Activated CD4-positive, alpha-beta T cell treated with anti-CD3 and anti-CD28 coated beads, Interleukin-2, amount 50 U/mL, for 1 hour (primary cell): ENCODE measurements at places on chromosomes 16 and 17.
A peak's percentile ranks its signal among the peaks of the same experiment; 100 is the strongest.

DNA sequence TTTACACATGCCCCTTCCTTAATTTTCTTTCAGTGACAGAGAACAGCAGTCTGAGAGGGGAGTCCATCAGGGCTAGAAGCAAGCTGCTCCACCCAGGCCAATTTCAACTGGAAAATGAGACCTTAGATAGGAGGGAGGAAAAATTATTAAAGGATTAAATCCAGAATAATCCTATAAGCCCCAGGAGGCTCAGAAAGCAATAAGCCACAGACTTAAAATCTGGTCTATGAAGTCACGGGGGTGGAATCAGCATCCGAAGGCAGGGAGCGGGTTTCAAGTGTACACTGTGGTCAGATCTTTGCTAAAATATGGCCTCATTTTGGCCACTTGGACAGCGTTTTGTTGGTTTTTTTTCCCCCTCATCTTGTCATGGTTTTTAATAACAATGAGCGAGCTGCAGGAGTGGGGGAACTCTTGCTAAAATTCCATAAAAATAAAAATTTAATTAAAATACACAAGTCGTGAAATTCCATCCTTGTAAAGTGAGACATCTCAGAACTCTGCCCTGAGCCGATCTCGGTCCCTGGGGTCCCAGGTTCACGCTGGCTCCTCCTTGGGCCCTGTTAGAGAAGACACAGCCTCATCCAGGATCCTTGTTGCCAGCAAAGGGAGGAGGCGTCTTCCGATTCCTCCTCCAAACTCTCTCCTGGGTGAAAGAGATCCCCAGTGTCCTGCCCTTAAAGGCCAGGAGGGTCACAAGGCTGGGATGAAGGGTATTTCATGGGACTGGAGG, 51.6 kb upstream of the ETV4 start:
- no peak for DNase-seq

- peak; percentile 61 for DNase-seq
Measured at GRCh38 chr17:27879987-27880608, 13.1 kb downstream of the LYRM9 start.

- no peak for DNase-seq
Measured at GRCh38 chr16:73025151-73025855, 22.6 kb downstream of the ZFHX3 start.

DNA sequence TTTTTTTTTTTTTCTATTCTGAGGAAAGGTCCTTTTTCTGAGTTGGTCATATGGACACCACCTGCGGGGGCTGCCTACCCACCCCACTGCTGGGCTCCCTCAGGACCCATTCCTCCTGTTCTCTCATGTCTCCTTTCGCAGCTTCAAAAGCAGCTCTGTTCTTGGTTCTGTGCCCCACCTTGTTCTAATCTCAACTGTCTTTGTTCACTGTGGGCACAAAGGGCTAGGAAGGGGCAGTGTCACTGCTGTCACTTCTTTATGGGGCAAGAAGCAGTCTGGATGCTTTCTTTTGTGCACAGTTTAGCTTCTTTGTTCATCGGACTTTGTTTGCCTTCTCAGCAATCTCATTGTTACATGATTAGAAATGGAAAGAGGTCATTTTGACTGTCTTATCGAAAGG, 7.1 kb downstream of the GOSR2 start:
- DNase-seq, result no peak

DNA sequence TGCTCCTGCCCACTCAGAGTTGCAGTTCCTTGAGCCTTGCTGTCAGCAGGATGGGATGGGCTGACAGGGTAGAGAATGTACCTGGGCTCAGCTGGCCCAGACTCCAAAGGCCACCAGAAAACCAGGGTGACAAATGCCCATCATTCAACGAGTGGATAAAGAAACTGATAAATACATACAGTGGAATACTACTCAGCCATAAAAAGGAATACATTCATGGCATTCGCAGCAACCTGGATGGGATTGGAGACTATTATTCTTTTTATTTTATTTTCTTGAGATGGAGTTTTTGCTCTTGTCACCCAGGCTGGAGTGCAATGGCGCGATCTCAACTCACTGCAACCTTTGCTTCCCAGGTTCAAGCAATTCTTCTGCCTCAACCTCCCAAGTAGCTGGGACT, 19.9 kb downstream of the SGSM2 start:
- DNase-seq, result no peak

GRCh38 chr17:5511401-5512225, 25.2 kb downstream of the MIS12 start:
- no peak for DNase-seq

GRCh38 chr16:24986512-24987303, 28.5 kb downstream of the ARHGAP17 start:
- no peak for DNase-seq

DNA sequence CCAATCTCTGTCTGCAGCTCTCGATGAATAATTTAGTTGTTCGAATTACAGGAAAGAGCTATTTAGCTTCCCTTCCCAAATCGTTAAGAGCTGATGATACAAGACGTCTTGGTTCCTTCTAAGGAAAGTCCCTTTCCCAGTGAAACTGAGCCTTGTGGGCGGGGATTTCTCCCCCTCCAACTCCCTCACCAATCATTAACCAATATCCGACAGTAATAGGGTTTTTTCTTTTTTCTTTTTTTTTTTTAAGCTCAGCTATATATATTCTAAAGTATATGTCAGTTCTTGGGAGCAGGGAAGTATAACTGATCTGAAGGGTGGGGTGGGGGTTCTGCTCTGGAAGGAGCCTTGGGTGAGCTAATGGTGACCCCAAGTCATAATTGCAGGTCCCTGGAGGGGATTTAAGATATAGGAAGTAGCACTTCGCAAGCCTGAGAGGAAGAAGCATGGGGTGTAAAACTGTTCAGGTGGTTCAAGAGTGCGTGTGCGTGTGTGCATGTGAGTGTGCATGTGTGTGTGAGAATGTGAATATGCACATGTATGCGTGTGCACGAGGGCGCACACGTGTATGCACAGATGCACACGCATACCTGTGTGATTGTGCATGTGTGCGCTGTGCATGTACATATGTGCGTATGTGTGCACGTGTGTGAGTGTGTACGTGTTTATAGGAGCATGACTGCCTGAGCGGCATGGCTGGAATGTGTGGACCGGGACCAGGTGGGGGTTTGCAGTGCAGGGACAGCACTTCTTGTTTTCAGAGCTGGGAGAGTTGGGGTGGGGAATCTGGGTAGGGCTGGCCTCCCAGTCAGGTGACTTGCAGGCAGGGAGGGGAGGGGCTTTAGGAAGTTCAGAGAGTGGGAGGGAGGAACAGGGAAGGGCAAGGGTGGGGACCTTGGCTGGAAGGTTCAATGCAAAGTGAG, 42.7 kb downstream of the SOCS3 start:
- DNase-seq, result no peak

- DNase-seq, result no peak
Measured at GRCh38 chr17:77507111-77507885, 366.5 kb downstream of the SEC14L1 start.

DNA sequence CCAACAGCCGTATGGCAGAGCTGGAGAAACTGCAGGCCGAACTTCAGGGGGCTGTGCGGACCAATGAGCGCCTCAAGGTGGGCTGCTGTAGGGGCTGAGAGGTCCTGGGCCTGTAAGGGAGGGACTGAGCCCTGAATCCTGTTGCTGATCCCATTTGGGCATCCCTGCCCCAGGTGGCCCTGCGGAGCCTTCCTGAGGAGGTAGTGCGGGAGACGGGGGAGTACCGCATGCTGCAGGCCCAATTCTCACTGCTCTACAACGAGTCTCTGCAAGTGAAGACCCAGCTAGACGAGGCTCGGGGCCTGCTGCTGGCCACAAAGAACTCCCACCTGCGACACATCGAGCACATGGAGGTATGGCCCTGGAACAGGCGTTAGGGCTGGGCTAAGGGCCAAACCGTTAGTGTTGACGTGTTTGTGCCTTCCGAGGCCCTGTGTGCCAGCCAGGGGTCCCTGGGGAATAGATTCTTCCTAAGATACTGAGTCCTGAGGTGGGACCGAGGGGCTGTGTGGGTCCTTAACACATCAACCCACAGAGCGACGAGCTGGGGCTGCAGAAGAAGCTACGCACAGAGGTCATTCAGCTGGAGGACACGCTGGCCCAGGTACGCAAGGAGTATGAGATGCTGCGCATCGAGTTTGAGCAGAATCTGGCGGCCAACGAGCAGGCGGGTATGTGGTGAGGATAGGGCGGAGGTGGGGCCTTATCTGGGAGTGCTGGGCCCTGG, 4.2 kb downstream of the RNF40 start:
- no peak for DNase-seq

DNA sequence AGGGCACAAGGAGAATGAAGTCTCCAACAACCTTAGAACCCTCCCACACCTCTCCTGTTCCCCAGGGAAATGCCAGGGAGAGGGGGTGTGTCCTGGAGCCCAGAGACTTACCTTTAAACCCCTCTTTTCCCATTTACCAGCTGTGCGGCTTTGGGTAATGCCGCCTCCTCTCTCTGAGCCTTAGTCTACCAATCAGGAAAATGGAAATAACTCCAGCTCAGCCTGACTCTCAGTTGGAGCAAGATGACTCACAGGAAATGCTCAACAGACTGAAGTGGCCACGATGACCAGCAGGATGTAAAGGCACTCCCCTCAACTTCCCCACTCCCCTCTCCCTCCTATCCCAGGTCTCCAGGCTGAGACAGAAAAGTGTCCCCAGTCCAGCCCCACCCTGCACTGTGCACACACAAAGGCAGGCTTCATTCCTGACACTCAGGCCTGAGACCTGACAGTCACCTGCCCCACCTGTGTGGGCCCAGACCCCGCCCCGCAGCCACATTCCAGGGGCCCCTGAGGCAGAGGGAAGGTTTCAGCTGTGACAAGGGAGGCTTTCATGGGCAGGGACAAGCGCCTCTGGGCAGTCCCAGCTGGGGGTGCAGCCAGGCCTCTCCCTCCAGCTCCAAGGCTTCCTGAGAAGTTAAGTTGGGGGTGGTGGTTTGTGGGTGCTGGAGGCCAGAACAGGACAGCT, 3.0 kb upstream of the KRT15 start:
- DNase-seq, result no peak

DNA sequence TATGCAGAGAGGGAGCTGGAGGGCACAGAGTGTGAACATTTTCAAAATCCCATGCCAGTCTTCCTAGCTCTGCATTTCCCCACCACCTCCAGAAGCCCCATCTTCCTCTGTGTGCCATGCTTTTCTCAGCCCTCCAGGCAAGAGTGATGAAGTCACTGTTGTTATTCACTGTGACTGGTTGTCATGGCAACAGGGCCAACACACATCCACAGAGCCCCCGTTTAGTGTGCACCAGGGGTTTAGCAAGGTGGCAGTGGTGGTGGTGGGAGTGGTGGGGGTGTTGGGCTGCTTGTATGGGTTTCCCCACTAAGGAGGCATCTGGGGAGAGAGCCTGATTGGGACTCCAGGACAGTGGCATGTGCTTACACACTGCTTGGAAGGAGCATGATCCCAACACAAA, 309.9 kb upstream of the ASIC2 start:
- no peak for DNase-seq

DNA sequence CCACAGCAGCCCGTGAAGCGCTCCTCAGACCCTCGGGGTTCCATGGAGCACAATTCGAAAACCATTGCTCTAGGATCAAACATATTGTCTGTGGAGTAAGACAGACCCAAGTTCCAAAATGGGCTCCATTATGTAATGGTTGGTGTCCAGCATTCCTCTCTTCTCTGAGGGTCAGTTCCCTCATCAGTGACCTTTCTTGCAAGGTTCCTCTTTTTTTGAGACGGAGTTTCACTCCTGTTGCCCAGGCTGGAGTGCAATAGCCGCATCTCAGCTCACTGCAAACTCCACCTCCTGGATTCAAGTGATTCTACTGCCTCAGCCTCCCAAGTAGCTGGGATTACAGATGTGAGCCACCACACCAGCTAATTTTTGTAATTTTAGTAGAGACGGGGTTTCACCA, 28.4 kb downstream of the PLXDC1 start:
- no peak for DNase-seq

DNA sequence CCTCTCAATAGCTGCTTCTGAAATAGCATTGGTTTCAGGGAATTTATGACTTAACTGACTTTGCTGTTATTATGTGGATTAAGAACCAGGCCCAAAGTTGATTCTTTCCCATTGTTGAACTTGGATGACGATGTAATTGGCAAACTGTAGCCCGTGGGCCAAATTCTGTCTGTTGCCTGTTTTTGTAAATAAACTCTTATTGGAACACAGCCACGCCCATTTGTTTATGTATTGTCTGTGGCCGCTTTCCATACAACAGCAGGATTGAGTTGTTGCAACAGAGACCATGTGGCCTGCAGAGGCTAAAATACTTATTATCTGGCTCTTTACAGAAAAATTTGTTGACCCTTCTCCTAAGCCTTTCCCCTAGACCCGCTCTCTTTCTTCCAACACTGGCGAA, 31.6 kb downstream of the NTN1 start:
- DNase-seq, result no peak

- no peak for DNase-seq
Measured at GRCh38 chr17:70172923-70173322, 3.6 kb downstream of the KCNJ2 start.

DNA sequence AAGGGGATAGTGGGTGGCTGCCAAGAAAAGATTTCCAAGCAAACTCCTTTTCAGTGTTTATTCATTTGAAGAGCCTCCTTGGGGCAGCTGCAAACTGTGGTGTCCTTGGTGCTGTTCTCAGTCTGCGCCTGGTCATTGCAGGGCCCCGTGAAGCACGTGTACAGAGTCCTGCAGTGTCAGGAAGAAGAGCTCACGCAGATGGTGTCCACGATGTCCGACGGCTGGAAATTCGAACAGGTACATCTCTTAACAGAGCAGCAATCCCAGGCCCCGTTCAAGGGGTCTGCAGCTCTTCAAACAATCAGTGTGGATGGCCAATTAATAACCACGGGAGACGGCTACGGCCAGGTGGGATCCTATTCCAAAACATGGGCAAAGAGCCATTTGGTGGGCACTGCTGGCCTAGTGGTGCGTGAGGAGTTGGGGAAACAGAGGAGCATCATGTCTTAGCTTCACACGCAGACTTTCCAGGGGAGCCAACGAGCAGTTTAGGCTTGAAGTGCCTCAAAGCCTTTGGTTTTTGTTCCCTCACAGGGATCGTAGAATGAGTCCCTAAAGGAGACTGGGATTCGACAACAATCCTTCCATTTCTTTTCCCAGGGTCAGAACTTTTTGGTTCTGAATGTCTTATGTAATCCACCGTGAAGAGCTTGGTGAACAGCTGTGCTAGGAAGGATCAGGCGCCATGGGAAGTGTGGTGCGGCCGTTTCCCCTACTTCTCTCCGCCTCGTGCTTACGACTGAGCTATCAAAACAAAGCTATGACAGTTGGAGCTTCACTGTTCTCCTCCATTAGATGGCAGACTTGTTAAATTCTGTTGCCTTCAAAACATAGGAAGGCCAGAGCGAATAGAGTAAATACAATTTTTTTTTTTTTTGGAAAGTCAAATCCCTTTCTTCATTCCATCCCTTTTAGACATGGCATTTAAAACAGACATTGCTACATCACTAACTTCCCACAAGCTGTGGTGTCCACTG, 12.6 kb downstream of the KCTD2 start:
- DNase-seq, result no peak

DNA sequence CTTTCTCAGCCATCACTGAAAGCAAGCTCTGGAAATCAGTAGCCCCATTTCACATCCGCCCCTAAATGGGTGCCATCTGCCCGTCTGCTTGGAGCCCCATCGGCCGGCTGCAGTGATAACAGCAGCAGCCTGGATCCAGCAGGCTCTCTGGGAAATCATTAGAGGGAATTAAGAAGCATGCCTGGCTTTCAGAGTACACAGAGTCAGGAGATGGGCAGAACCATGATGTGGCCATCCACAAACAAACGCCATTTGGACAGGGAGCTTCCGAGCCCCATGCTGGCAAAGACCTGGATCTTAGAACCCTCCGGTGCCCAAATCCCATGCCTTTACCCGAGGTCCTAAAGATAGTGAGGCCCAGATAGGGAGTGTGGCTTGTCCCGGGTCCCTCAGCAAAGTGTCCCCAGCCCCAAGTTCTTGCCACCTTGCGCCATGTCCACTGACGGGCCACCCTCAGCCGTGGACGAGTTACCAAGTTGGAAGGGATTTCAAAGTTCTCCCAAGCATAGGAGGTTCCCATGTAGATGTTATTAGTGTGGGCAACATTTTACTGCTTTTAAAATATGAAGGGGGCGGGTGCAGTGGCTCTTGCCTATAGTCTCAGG, 1.0 kb upstream of the LITAF start:
- DNase-seq, result no peak
